ENCODE measurements at places on chromosomes 4 and X.

- DNase-seq: no peak
Measured at GRCh38 chr4:101286663-101287062, 60.7 kb downstream of the PPP3CA start.

DNA sequence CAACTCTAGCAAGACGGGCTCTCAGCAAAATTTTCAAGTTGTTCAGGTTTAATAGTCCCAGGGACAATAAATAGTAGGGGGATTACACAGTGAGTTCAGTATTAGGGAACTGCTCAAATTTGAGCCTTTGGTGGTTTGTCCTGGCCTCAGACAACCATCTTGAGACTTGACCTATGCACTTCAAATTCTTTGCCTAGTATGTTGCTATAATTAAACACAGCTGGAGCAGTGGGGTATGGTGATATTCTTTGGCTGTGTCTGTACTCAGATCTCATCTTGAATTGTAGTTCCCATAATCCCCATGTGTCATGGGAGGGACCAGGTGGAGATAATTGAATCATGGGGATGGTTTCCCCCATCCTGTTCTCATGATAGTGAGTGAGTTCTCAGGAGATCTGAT lies 43.3 kb upstream of the TEX13A start:
- DNase-seq: no peak

DNA sequence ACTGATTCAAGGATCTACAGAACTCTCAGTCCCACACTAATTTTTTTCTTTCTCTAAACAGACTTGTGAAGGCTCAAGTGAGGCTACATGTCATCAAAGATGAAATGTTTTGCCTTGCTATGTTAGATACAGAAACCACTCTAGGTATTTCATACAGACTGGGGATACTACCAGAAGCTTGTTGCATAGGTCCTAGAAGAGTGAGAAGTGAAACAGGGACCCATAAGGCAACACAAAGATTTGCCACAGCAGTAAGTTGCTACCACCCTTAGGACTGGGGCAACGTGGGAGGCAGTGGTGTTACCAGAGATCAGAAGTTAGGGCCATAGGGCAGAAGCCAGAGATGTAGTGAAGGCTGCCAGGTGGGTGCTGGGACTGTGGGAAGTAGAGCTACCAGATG lies 50.7 kb upstream of the MID1IP1 start:
- no peak for DNase-seq

GRCh38 chr4:101009471-101009870 lies 337.9 kb downstream of the PPP3CA start:
- no peak for DNase-seq

DNA sequence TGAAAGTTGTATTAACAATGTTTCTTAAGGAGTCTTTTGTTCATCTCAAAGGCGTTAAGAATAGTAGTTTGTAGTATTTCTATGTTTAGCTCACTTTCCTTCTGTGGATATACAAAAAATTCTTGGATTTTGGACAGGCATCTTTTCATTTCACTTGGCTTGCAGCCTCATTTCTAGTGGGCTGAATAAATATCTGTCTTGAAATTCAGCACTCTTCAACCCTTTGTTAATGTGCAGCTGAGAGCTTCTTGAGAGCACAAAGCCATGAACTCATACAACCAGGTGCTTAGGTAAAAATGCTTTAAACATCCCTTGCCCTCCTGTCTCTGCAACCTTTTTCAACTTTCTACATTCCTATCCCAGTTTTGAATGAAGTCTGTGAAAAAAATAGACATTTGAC lies 1003.2 kb downstream of the C4orf33 start:
- no peak for DNase-seq

Data from H54 (cell line).